ENCODE measurements at places on chromosomes 4 and X.
A peak's percentile ranks its signal among the peaks of the same experiment; 100 is the strongest.

- no peak for DNase-seq
These were observed 127.9 kb downstream of the SHROOM3 start for GRCh38 chr4:76562836-76563453.

GRCh38 chr4:8205749-8206611 is 6.9 kb downstream of the SH3TC1 start:
- no peak for DNase-seq

DNA sequence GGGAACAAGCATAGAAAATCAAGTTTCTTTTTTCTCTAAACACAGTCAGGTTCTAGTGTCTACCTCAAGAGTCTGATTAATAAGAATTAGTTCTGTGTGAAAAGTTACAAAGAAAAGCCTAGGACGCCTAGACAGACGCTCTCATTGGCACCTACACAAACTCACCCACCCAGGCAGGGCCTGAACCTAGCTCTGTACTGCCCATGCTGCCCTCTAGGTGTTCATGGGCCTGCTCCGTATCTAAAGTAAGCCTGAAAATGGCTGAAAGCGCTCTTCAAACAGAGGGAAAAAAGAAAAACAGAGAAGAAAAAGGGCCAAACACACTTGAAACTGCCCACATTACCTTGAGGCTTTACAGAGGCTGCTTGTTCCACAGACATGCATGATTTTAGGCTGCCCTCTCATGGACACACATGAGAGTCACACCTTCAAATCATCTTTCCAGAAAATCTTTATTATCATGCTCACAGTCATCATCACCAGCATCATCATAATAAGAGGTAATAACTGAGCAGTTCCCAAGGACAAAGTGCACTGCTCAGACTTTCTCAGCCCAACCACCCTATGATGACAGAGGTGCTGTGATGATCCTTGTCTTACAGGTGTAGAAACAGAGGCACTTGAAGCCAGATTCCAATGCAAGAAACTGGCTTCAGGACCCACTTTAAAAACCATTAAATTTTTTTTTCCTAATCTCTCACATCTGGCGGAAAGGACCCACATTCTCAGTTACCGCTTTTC is 49.6 kb downstream of the MAP7D2 start:
- no peak for DNase-seq

- no peak for DNase-seq
These were observed 509.7 kb downstream of the SMARCA1 start for GRCh38 chrX:129013574-129013973.

DNA sequence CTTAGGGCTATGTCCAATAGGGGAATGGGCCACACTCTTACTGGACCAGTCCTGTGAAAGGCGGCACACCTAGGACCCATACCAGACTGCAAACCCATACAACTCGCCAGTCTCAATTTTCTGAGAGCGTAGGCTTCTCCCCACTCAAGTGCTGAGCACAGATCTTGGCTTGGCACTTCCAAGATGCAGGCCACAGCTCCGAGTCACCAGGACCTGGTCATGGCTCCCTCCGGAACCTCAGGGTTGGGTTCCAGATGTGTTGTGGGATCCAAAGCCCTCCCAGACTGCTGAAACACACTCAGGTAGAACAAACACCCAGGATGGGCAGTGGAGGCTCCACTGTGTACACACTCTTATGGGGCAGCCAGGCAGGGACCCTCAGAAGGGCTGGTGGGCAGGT is 103.3 kb downstream of the TMEM144 start:
- no peak for DNase-seq

GRCh38 chr4:24169956-24170355 is 280.1 kb upstream of the PPARGC1A start:
- no peak for DNase-seq

DNA sequence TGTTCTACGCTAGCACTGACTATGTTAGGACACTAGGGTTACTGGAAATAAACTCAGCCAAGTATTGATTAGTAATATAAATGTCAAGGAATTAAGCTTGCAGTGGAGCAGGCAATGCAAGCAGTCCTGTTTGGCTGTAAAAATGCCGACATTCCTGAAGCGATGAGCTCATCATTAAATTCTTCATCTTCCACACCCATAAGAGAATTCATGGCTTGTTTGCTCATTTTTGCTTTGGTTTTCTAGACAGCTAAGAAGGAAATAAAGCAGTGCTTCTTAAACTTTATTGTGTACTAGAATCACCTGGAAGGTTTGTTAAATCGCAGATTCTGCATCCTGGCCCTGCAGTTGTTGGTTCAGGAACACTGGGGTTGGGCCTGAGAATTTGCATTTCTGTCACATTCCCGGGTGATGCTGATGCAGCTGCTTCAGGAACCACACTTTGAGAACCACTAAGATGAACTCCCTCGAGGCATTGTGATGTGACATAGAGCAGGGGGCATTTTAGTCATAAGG is 17.8 kb downstream of the ANXA3 start:
- DNase-seq, result peak; percentile 57

- DNase-seq, result no peak
These were observed 126.9 kb upstream of the GPRIN3 start for GRCh38 chr4:89434364-89434988.

GRCh38 chr4:36159208-36159607 is 85.1 kb downstream of the ARAP2 start:
- DNase-seq, result no peak
